ENCODE measurements at places on chromosomes 3 and 15. TPM values are rescaled to one million over a fixed set of nuclear protein-coding genes. Genes with fewer than 3 reads are reported as not detected.

Gene SPESP1
- total RNA-seq = not detected

Gene SCAMP5
- total RNA-seq = 10.7 TPM

Gene SCN5A
- 0.61 TPM for total RNA-seq

Gene PLXND1
- total RNA-seq = 16.3 TPM

- H3K4me1 ChIP-seq = no peaks in the 10 kb centered on the region
- no peak overlapping the region for H3K27ac ChIP-seq
- no peaks in the 10 kb centered on the region for H3K36me3 ChIP-seq
- peaks cover 93% of the 10 kb centered on the region for H3K27me3 ChIP-seq
These were observed 13.8 kb upstream of the ATP2B2 start for GRCh38 chr3:10519236-10519635.

GRCh38 chr15:47496343-47497185 lies 220.7 kb upstream of the SEMA6D start:
- no peak overlapping the region for H3K27ac ChIP-seq
- no peaks in the 10 kb centered on the region for H3K4me1 ChIP-seq
- H3K36me3 ChIP-seq = no peaks in the 10 kb centered on the region
- no peak for DNase-seq
- H3K4me3 ChIP-seq = no peak overlapping the region
- no peaks in the 10 kb centered on the region for H3K27me3 ChIP-seq

- no peak overlapping the region for H3K4me3 ChIP-seq
- H3K27ac ChIP-seq = no peak overlapping the region
- H3K36me3 ChIP-seq = no peaks in the 10 kb centered on the region
- no peaks in the 10 kb centered on the region for H3K4me1 ChIP-seq
- H3K27me3 ChIP-seq = no peaks in the 10 kb centered on the region
These were observed 179.3 kb downstream of the POTEB3 start for GRCh38 chr15:21260966-21261395.

DNA sequence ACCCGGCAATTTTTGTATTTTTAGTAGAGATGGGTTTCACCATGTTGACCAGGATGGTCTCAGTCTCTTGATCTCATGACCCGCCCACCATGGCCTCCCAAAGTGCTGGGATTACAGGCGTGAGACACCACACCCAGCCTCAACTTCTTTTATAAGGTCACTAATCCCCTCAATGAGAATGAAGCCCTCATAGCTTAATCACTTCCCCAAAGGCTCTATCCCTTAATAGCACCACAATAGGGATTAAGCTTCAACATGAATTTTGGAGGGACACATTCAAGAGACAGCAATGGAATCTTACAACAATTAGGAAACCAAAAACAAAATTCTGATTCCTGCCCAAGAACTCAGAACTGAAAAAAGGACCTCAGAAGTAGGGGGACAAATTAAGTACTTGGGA lies 126.8 kb downstream of the ATP1B3 start:
- H3K36me3 ChIP-seq = no peaks in the 10 kb centered on the region
- H3K27ac ChIP-seq = no peak overlapping the region
- DNase-seq = no peak

DNA sequence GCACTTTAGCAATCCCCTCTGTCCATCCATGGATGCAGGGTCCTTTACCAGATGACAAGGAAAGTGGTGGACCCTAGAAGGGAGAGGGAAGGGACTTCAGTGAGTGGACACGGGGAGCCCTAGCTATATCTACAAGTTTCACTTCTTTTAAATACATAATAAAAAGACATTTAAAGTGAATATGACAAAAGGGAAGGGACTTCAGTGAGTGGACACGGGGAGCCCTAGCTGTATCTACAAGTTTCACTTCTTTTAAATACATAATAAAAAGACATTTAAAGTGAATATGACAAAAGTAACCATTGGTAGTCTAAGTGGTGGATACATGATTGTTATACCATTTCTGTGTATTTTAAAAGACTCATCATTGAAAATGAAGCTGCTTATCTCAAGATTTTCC lies 81.9 kb upstream of the HES1 start:
- peaks cover 23% of the 10 kb centered on the region for H3K4me1 ChIP-seq
- H3K4me3 ChIP-seq = no peak overlapping the region
- DNase-seq = no peak
- H3K36me3 ChIP-seq = peaks cover 12% of the 10 kb centered on the region
- H3K27ac ChIP-seq = no peak overlapping the region

GRCh38 chr3:81658322-81658997 lies 103.0 kb downstream of the GBE1 start:
- no peaks in the 10 kb centered on the region for H3K27me3 ChIP-seq
- H3K4me3 ChIP-seq = no peak overlapping the region
- no peak overlapping the region for H3K27ac ChIP-seq
- DNase-seq = no peak

DNA sequence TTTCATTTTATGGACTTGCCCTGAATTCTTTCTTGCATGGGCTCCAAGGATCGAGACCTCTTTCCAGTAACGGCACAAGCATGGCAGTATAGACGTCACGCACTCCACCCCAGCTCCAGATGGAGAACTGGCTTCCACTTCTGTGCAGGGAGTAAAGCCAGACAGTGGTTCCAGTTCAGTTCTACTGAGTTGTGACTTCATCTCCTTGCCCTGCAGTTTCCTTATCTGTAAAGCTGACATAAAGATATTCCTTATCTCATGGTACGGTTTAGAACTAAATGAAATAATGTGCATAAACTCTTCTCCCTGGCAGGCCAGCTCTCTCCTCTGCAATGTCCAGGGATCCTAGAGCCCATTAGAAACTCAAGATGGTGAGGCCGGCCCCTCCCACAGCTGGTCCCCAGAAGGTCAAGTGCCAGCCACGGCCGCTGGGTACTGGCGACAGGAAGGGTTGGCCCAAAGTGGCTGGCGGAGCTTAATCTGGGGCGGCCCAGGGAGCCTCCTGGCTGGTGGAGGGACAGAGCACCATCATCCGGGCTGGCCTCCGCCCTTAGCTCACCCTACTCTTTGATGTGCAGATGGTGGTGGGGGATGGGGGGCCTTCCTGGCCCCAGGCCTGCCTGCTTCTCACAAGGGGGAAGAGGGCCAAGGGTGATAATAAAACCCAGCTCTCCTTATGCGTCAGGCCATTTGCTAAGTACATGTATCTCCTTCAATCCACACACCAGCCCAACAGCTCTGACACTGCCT lies 7.2 kb downstream of the MESP2 start:
- H3K4me1 ChIP-seq = peaks cover 53% of the 10 kb centered on the region
- DNase-seq = no peak
- no peak overlapping the region for H3K27ac ChIP-seq
- no peaks in the 10 kb centered on the region for H3K27me3 ChIP-seq
- peaks cover 12% of the 10 kb centered on the region for H3K36me3 ChIP-seq

- H3K4me1 ChIP-seq = peaks cover 53% of the 10 kb centered on the region
- DNase-seq = peak; percentile 71
- H3K36me3 ChIP-seq = peaks cover 15% of the 10 kb centered on the region
- H3K27ac ChIP-seq = peak overlapping the region; percentile 41
- no peaks in the 10 kb centered on the region for H3K27me3 ChIP-seq
- peak overlapping the region; percentile 30 for H3K4me3 ChIP-seq
These were observed 26.2 kb downstream of the TRAK1 start for GRCh38 chr3:42117175-42118008.

DNA sequence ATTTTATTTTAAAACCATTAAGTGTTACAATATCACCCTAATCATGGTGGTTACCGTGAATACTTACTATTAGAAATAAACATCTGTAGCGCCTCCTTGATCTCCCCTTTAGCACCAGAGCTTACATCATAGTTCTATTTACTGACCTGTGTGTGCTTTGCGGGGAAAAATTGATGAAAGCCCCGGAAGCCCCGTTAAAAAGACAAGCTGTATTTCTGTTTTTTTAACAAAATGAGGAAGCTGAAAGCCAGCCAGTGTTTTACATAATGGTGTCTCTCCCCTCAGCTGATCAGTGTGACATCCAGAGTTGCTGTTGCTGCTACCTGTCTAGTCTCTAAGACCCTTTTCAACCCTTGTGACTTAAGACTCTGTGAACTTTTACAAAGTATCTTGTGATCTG lies 100.8 kb downstream of the OPA1 start:
- DNase-seq = no peak
- H3K36me3 ChIP-seq = peaks cover 15% of the 10 kb centered on the region
- H3K4me1 ChIP-seq = peaks cover 11% of the 10 kb centered on the region
- H3K27me3 ChIP-seq = no peaks in the 10 kb centered on the region
- H3K27ac ChIP-seq = no peak overlapping the region

DNA sequence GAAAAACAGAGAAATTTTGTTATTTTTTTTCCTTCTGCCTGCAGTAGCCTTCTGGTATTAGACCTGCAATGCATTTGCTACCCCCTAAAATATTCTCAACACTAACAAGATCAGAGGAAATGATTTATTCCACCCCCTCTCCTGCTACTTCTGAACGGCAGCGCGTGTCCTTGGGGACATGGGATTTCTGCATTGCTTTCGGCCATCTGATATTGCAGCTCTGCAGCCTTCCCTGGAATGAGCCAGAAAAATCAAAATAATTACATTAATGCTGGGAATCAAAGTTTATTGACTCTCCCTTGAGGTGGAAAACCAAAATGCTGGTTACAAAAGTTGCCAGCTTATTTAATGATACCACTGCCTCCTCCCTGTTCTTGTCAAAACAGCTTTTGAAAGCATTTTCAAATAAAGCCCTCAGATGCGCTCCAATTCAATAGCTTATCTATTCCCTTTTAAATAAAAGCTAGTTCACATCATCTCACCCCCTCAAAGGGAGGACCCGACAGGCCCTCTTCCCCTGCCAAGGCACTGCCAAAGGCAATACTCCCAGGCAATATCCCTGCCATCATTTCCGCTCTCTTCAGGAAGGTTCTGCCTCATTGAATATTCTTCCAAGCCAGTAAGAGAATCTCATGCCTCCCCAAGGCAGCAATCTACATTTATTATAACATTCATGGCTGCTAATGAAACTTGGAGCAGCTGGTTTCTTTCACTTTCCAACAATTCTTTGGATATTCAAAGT lies 96.6 kb downstream of the FHIT start:
- DNase-seq = no peak
- H3K36me3 ChIP-seq = no peaks in the 10 kb centered on the region
- no peak overlapping the region for H3K4me3 ChIP-seq
- H3K27ac ChIP-seq = no peak overlapping the region
- no peaks in the 10 kb centered on the region for H3K27me3 ChIP-seq
- H3K4me1 ChIP-seq = no peaks in the 10 kb centered on the region
